ENCODE measurements at places on chromosomes 6 and 20.
A peak's percentile ranks its signal among the peaks of the same experiment; 100 is the strongest.

DNA sequence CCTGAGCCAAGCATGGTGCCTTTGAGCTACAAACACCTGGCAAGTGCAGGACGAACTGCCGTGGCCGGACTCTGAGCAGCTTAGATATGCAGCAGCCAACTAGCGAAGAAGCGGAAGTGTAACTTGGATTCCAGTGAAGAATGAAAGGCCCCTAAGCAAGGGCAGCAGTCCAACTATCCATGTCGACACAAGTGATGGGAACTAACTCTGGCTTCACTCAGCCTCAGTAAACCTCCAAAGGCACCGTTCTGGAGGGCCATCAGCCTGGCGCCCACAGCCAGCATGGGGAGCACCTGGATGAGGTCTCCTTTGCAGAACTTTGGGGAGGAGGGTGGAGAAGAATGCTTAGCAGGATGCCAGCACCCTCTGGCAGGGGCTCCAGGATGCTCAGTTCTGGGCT is 78.4 kb upstream of the MLN start:
- peak; percentile 34 for DNase-seq

- DNase-seq: no peak
These were observed 38.2 kb downstream of the NOL7 start for GRCh38 chr6:13653296-13653695.

GRCh38 chr6:96841345-96841744 is 4.1 kb upstream of the GPR63 start:
- DNase-seq: no peak

- no peak for DNase-seq
These were observed 106.1 kb upstream of the ASF1A start for GRCh38 chr6:118787724-118788423.

DNA sequence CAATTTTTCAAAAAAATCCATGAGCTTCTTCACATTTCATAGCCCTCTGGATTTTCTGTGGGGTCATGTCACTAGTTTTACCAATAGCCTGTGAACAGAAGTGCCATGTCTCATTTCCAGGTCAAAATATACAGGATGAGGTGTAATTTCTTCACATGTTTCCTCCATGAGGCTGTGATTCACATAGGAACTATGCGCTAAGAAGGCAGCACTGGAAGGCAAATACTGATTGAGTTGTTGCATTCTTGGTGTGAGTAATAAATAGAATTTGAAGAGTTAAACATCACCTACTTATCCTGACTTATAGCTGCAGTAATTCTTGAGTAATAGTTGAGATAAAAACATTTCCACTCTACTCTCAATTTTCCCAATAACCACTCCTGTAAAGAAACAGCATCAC is 442.3 kb downstream of the HAO1 start:
- DNase-seq: no peak

GRCh38 chr20:6831461-6831860 is 64.0 kb downstream of the BMP2 start:
- no peak for DNase-seq

DNA sequence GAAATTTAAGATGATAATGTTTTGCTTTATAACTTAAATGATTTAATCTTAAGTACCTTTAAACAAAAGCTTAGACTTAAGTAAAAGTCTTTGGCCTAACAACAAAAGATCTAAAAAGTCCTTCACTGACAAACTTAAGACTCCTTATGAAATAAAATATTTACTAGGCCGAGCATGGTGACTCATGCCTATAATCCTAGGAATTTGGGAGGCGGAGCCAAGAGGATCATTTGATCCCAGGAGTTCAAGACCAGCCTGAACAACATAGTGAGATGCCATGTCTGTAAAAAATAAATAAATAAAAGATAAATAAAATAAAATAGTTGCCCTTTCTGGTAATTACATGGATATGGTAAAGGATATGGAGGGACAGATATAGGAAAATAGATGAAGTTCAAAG is 12.4 kb downstream of the KATNA1 start:
- DNase-seq: peak; percentile 23

- no peak for DNase-seq
These were observed 33.4 kb downstream of the SLC2A4RG start for GRCh38 chr20:63772781-63773518.

GRCh38 chr20:16363506-16364319 is 209.5 kb downstream of the KIF16B start:
- no peak for DNase-seq

GRCh38 chr6:131013495-131013894 is 49.5 kb downstream of the EPB41L2 start:
- DNase-seq: no peak

DNA sequence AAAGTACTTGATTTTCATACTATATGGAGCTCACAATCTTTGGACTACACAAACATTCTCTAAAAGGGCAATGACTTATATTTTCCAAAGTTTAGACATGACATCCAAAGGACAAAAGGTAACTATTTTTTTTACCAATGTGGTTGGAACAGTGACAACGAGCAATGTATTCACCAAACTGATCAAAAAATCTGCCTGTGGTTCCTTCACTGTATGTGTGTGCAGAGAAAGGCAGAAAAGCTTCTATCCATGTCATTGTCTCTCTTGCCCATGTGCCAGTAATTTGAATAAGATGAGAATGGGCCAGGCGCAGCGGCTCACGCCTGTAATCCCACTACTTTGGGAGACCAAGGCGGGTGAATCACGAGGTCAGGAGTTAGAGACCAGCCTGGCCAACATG is 25.5 kb downstream of the MCUR1 start:
- DNase-seq: no peak

DNA sequence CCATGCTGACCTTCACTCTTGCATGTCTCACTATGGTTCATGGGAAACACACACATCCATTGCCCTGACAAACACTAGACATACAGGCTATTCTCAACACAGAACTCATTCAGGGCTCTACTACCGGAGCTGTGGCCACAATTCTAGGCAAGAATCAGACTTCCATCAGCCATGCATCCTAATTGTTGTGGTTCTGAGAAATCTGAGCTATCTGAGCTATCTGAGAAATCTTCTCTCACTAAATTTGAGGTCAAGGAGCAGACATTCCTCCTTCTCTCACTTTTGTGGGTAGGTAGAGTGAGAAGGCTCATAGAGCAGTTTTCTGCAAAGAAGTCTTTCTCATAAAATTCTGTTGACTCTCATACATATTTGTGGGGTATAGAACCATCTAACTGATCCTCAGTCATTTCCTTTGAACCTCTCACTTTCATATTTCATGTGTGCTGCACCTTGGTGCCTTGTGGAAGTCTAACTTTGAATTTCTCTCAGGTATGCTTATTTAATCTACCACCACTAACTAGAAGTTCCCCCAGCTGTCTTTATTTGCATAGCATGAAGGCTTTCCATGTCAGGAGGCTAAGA is 43.6 kb downstream of the ADGRF1 start:
- no peak for DNase-seq

- DNase-seq: no peak
These were observed 648.5 kb downstream of the TFAP2A start for GRCh38 chr6:9766240-9766915.

- peak; percentile 34 for DNase-seq
These were observed 74.4 kb downstream of the ARHGAP18 start for GRCh38 chr6:129635396-129636130.

DNA sequence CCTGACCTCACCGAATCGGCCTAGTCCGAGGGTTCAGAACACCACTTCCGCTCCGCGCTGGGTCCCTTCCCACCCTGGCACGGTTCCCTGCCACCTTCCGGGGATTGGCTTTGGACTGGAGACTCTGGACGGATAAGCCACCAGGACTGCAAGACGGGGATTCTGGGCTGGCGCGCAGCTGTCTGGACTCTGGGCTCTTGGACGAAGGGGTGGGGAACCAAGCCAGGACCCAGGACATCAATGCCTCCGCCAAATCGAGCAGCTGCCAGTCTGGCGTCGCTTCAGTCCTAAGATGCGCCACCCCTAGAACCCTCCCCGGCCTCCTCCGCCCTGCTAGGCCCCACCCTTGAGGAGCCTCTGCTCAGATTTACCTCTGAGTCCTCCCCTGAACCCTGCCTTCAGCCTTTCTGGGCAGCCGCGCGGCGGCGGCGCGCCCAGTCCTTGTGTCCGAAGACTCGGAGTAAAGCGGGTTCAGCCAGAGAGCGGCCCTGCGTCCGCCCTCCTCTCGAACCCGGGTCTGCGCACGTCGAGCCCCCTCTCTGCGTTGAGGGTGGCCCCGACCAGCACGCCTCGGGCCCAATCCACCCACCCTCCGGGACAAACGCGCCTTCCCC is 1.2 kb downstream of the KCNK17 start:
- no peak for DNase-seq

DNA sequence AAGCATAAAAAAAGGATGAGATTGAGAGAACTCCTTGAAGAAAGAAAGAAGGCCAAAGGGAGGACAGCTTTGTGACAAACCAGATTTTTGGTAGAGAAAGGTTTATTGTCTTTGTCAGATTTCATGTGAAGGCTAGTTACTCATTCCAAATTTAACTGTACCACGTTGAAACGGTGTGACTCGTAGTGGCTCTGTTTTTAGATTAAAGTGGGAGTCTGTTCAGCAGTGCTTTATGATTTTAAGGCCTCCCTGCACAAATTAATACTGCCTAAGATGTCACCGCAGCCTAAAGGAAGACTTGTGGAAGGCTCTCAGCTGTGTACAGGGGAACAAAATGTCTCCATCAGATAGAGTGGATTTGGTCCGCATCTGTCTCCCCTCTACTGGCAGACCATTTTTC is 35.9 kb downstream of the CDC40 start:
- DNase-seq: no peak

- no peak for DNase-seq
These were observed 49.3 kb downstream of the PRND start for GRCh38 chr20:4771004-4771403.

DNA sequence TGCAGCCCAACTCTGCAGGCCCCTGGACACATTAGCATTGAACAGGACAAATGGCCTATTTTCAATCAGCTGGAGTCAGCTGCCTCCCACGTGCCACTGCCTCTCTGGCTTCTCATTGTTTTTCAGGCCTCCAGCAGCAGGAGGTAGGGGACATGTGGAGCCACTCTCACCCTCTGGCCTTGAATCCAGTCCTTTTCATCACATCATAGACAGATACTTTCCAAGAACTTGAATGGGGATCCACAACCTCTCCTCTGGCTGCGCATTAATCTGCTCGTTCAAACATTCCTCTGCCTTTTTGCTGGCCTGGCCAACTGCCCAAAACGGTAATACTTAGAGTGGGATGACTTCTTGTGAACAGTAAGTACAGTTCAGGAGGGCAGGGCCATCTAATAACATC is 592.3 kb downstream of the PKHD1 start:
- no peak for DNase-seq

DNA sequence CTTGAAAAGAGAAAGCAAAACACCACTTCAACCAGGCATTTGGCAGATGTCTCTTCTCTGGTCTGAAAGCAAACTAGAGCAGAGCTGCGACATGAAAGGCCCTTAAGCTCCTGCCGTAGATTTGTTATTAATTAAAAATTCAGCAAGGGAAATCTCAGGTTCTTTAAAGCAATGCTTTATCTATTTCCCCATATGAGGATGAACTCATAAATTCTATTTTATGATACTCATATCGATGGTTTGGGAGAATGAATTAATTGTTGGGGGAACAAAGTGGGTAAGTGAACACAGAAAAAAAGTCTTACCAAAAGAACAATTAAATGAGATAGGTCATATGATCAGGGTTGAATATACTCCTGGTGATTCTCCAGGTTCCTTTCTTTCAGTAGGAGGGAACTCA is 464.7 kb upstream of the SLC35B3 start:
- no peak for DNase-seq

DNA sequence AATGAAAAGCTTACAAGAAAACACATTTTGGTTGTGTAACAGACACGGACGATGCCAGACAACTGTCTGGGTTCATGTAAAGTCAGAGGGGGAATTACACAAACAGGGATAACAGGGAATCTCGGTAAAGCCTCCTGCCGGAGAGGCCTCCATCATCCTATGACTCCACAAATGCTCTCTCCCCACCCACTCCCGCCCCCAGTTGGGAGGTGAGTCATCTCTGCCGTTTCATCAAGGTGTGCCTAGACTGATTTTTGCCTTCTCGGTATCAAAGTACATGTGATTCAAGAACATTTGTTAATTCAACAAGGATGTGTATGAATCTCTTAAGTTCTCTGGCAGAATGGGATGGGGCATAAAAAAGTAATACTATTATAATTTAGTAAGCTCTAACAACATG is 304.9 kb upstream of the PRDM1 start:
- DNase-seq: peak; percentile 64

All from small intestine (tissue), 16 donors.